ENCODE measurements at places on chromosomes 6 and 20. TPM values are rescaled to one million over a fixed set of nuclear protein-coding genes. Genes with fewer than 3 reads are reported as not detected.
A peak's percentile ranks its signal among the peaks of the same experiment; 100 is the strongest.

The RAB23 gene
- total RNA-seq = 6.3 TPM

The SPATA25 gene
- total RNA-seq = 1.5 TPM

The HEBP2 gene
- 93.6 TPM for total RNA-seq

The ITPR3 gene
- total RNA-seq = 119 TPM

The GTF2H4 gene
- total RNA-seq = 25.7 TPM

DNA sequence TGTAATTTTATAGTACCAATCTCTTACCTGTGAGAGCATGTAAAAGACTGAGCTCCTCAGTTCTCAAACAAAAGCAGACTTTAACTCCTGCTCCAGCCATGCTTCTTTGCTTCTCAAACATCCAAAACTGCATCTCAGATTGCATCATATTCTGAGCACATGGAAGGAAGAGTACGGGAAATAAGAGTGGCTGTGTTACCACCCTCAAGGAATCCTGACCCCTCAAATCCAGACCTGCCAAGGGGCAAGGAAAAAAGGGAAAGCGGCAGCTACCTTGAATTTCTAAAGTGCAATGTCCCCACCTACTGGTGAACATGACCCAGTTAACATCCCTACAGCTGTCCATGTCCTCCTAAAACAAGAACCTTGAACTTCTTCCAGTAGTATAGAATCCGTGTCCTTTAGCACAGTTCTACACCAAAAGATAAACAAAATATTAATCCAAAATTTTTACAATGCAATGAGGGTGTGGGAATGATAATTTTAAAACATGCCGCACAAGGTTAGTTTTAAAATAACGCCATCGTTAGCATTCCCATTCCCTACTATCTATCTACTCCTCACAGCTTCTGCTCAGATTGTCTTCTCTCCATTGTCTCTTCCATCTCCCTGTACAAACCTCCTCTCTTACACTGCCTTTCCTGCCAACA lies 34.1 kb upstream of the HLA-DQB1 start:
- DNase-seq = peak; percentile 48

GRCh38 chr6:106614592-106615257 lies 14.6 kb downstream of the RTN4IP1 start:
- DNase-seq = no peak

DNA sequence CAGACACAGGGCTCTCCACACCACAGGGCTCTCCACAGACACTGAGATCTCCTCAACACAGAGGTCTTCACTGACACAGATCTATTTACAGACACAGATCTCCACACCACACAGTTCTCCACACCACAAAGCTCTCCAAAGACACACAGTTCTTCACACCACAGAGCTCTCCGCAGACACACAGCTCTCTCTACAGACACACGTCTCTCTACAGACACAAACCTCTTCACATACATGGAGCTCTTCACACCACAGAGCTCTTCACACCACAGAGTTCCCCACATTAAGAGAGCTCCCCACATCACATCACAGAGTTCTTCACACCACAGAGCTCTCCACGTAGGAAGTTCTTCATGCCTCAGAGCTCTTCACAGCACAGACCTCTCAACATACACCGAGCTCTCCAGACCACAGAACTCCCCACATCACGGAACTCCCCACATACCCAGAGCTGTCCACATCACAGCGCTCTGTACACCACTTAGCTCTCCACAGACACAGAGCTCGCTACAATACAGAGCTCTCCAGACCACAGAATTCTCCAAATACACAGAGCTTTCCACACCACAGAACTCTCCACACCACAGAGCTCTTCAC lies 53.9 kb downstream of the ERMARD start:
- peak; percentile 3 for DNase-seq

DNA sequence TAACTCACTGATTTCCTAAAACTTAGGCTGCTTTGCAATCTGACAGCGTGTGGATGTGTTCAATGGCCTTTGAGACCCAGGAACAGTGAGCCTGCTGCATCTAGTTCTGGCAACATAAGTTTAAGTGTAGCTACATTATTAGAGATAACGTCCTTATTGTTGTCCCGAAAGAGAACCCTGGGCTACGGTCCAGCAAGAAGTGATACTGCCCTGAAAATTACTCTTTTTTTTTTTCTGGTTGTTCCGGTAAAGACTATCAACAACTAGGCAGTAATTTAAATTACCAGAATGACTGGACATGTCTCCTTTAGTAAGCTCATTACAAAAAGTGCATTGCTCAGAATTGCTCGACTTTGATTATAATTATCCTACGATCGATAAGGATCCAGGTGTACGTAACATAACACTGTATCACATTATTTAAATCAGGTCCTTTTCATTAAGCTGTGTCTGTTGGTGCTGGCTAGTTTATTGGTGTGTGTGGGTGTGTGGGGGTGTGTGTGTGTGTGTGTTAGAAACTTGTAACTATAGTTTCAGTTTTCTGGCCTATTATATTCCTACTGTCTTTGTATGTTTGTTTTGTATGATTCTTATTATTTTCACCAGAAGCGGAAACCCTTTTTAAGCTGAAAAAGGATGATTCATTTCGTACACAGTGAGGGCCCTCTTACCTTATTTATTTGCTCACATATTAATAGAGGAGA lies 3.0 kb downstream of the TSHZ2 start:
- no peak for DNase-seq

- DNase-seq = no peak
These were observed 27.2 kb upstream of the DDR1 start for GRCh38 chr6:30857112-30857511.

DNA sequence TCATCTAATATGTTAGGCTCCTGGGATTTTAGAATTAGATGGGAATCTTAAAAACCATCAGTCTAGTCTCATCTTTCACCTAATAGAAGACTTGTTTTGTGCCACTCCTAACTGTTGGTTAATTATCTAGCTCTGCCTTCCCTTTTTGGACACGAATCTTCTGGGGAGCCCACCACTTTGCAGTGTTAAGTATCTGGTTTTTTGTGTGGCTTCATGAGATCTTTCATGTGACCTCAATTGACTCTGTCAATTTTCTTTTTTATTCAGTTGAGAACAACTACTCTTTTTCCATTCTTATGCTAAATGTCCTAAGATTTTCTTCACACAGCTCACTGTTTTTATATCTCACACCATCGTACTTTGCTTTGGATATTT lies 16.9 kb downstream of the TBPL1 start:
- DNase-seq = no peak

DNA sequence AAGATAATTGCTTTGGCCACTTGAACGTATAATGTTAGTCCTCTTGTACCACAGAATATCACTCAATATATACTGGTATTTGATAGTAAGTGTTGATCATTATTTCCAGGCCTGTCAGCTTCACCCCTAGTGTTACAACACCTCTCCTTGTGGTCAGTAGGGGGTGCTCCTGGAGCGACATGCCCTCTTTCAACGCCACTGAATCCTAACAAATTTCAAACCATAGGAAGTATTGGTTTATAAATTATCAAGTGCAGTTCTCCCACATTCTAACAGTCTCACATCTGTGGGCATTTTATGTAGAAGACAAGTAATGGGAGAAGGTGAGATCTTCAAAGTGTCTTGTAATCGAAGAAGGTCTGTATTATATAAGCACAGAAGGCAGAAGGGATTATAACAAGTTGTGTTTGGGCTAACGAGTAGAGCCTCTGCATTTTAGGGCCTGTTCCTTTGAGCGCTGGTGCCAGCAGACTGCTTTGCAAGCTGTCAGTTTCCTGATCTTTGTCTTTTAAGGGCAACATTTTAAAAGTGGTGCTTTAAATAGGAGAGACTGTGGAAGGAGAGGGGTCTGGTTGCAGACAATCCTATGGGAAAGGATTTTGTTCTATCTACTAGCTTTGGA lies 57.1 kb upstream of the CEP162 start:
- DNase-seq = no peak

DNA sequence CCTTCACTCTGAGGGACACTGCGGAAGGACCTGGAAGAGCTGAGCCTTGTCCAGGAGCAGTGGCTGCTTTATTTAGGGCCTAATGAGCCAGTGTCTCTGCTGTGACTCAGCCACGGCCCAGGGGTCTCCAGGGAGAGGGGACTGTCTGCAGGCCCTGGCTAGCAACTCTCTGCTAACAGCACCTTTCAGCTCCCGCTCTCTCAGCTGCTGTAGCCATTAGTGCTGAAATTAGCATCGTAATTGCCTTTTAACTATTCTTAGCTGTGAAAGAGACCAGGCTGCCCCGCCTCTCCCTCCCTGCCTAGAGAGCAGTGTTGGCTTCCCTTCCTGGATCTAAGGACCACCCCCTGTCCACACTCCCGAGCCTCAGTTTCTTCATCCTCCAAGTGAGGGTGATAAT lies 53.1 kb upstream of the SLC32A1 start:
- no peak for DNase-seq

GRCh38 chr20:9408422-9409300 lies 105.7 kb upstream of the LAMP5 start:
- DNase-seq = no peak

GRCh38 chr20:15673206-15673605 lies 900.0 kb downstream of the KIF16B start:
- no peak for DNase-seq

- no peak for DNase-seq
These were observed 2.2 kb downstream of the BICRAL start for GRCh38 chr6:42783876-42784642.

DNA sequence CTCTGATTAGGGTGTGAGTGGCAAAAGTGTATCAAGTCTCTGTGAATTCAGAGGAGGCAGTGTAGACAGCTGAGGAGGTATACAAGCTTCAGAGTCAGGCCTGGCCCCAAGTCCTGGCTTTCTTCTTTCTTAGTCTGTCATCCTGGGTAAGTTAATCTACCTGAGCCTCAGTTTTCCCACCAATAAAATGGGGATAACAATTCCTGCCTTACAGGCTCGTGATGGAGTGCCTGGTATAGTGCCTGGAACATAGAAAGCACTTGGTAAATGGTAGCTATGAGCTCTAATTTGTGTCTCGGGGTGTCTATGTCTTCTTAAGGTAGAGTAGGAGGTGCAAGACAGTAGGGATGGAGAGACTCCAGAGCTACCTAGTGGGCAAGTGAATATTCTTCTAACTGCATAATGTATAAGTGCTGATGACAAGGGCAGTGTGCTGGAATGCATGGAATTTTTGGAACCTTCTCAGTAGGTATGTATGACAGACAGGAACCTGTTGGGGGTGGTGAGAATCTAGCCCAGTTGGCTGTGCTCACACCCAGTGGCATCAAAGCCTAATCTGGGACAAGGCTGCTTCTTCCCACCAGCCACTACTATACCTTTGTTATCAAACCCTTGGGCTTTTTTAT lies 4.0 kb upstream of the SCUBE3 start:
- DNase-seq = no peak

GRCh38 chr6:37205175-37205996 lies 35.4 kb downstream of the PIM1 start:
- DNase-seq = no peak

DNA sequence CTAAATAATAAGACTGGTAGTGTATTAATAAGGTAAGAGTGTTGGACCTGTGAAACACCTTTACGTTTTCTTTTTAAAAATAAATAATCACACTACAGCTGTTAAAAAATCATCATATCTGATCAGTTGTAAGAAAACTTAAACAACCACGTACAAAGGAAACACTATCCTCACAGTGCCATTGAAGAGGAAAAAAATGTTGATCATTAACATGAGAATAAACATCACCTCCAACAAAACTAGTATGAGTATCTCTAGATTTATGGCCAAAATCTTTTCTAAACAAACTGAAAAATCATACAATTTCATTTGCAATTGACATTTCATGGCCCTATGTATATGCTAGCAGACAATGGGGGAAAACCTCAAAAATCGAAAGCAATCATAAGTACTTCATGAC lies 590 bp downstream of the EYS start:
- DNase-seq = no peak

GRCh38 chr20:46545827-46546138 lies 4.7 kb downstream of the OCSTAMP start:
- DNase-seq = no peak

GRCh38 chr6:112311950-112312547 lies 35.1 kb upstream of the RFPL4B start:
- no peak for DNase-seq

DNA sequence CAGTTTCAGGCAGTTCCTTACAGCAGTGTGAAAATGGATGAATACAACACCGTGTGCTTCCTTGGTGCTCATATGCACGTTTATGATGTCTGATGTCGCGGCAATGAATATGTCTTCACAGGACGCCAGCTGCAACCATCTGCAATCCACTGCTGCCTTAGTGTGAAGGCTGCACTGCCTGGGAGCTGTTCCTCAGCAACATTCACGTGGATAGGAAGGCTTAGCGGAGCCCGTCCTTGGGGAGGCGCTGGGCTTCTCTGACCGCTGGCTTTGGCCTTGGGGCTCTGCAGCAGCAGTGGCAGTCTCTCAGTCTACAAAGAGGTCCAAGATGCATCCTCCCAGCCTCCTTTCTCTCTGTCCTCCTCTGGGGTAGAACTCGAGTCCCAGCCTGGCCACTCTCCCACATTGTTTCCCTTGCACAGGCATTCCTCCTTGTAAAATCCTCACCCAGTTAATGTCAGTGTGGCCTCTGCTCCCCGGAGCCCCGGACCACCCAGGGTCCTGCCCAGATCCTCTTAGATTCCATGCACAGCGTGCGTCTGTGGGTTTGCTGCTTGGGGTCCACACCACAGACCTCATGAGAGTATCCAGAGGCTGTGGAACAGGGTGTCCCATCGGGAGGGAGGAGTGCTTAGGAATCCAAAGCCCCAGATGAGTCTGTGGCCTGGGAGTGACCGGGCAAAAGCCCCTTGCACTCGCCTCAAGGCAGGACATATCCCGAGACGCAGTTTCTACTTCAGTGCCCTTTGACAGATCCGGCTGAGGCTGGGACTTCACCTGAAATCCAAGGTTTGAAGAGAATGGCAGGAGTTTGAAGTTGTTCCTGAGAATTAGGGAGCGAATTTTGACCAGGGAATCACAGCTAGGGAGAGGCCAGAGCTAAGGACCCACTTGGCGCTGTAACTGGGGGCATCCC lies 181.3 kb downstream of the THBS2 start:
- DNase-seq = no peak

DNA sequence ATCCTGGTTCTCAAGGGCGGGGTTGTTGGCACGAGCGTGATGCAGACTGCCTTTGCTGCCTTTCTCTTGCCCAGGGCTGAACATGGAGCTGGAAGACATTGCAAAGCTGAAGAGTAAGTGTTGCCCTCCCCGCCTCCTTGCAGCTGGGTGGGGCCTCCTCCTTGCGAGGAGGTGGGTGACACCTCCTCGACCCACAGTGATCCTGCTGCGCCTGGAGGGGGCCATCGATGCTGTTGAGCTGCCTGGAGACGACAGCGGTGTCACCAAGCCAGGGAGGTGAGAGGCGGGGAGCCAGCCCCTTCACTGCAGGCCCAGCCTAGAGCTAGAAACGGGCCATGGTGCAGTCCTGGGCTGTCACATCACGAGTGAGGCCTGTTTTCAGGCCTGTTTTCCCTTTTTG lies 18.4 kb upstream of the TNFRSF6B start:
- no peak for DNase-seq

DNA sequence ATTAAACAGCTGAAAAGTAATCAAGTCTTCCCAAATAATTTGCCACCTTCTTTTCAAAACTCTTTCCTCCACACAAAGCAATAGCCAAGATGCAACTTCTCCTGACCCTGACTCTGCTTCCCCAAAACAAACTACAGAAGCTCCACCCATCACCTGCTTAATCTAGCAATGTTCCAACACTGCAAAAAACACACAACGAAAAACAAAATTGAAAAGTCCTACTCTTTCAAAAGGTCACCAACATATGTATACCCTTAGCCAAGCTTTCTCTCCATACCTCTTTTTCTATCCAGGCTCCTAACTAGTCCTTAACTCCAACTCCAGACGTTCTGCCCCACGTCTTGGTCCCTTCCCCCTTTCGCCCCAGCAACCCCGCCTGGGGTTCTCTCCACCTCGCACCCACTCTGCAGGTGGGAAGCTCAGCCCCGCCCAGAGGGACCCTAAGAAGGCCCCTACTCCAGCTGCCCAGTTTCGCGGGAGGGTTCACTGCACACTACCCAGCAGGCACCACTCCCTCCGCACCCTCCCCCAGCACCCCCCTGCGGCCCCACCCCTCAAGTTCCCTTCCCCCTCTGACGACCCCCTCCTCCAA lies 717 bp downstream of the CSNK2A1 start:
- peak; percentile 44 for DNase-seq

All from colonic mucosa (tissue), 4 donors.